ENCODE measurements at places on chromosomes 3 and 15.

- DNase-seq: no peak
Observed at GRCh38 chr15:46366360-46367007, 731.7 kb downstream of the SQOR start.

GRCh38 chr3:15682561-15683185, 81.1 kb downstream of the BTD start:
- no peak for DNase-seq

DNA sequence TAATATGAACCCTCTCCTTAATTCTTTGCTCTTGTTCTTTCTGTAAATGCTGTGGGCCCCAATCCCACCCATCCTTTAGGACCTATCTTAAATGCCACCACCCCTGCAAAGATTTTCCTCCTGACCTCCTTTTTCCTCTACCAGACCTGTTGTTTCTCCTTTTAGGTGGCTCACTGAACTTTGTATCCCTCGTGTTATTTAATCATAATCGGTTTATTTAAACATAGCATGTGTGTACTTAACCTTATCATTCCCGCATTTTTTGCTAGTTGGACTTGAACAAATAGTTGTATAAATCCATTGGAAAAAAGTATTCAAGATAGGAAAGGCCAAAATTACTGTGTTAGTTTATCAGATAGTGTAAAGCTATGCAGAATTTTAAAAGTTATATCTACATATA, 988 bp upstream of the NFKBIZ start:
- DNase-seq: no peak

DNA sequence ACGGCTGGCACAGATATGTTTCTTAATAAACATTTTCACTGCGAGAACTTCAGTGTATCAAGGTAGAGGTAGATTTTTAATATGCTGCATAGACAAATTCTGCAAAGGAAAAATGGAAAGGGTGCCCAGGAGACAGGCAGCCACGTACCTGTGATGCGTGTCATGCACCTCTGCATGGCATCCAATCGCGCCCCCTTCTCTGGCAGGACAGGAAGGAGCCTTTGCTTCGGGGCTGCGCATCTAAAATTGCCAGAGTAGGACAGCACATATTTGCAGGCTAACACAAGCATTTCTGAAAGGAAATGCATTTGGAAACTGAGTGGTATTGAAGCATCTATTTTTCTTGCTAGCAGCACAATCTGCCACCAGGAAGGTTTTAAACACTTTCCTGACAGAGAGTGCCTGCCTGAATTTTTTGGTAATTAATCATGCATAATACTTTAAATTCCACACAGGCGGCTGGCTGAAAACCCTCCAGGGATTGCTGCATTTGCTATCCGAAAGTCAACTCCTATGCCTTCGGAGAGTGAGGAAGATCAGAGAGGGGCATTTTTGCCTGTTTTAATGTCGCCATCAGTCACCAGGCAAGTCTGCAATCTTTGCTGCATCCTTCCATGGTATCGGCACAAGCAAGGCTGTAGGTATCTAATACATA, 165.1 kb upstream of the ATP10A start:
- DNase-seq: no peak

GRCh38 chr3:14801031-14801430, 17.7 kb upstream of the FGD5 start:
- no peak for DNase-seq

- DNase-seq: no peak
Observed at GRCh38 chr15:56786966-56787365, 53.7 kb upstream of the ZNF280D start.

DNA sequence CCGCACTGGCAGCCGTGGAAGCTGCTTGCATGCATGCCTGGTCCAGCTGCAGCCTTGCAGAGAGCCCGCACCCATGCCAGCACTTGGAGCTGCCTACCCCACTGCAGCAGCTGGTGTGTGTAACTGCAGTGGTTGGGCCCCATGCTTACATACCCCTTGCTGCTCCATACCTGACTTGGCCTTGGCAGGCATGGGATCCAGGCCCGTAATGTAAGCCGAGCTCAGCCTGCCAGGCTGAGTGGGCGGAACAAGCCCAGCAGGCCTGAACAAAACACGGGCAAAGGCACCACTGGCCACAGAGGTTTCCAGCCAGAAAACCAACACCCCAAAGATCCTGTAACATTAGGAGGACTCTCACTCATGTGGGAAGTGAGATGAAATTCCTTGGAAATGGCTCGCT, 48.3 kb downstream of the SLC6A20 start:
- no peak for DNase-seq

DNA sequence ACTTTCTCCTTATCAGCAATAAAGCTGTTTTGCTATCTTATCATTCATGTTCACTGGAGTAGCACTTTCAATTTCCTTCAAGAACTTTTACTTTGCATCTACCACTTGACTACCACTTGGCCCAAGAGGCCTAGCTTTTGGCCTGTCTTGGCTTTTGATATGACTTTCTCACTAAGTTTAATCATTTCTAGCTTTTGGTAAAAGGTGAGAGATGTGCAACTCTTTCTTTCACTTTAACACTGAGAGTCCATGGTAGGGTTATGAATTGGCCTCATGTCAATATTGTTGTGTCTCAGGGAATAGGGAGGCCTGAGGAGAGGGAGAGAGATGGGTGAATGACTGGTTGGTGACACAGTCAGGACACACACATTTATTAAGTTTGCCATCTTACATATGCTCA, 31.0 kb upstream of the FAM3D start:
- DNase-seq: no peak

- no peak for DNase-seq
Observed at GRCh38 chr15:81449836-81450474, 75.9 kb upstream of the TMC3 start.

GRCh38 chr3:42184651-42185443, 81.1 kb downstream of the CCK start:
- DNase-seq: no peak

- DNase-seq: no peak
Observed at GRCh38 chr3:25235031-25235430, 193.0 kb upstream of the RARB start.

DNA sequence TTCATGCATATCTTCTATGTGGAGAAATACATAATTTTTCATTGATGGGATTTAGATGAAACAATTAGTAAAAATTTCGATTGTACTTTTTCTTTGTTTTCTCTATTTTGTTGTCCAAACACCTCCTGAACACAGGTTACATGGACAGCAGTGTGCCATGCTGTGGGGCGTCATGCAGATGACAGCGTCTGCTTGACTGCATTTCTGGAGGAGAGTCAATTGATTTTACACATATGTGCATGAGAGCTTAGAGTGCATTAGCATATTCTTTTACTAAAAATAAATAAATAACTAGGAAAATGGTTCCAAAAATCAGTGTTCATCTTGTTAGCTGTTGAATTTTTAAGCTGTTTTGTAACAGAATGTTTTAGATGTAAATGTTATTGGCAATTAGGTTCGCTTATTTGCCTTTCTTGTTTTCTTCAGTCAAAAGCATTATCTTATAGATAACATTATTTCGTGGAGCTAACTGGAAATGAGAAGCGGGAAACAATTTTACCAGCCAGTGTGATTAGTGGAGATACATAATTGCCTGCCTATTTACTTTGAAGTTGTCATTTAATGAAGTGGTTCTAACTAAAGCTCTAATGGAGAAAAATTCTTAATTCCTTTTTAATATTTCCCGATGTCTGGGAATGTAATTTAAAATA, 82.7 kb upstream of the VGLL3 start:
- DNase-seq: no peak

- no peak for DNase-seq
Observed at GRCh38 chr3:13869761-13870343, 10.0 kb downstream of the WNT7A start.

GRCh38 chr3:3074551-3075257, 35.5 kb downstream of the IL5RA start:
- DNase-seq: no peak

DNA sequence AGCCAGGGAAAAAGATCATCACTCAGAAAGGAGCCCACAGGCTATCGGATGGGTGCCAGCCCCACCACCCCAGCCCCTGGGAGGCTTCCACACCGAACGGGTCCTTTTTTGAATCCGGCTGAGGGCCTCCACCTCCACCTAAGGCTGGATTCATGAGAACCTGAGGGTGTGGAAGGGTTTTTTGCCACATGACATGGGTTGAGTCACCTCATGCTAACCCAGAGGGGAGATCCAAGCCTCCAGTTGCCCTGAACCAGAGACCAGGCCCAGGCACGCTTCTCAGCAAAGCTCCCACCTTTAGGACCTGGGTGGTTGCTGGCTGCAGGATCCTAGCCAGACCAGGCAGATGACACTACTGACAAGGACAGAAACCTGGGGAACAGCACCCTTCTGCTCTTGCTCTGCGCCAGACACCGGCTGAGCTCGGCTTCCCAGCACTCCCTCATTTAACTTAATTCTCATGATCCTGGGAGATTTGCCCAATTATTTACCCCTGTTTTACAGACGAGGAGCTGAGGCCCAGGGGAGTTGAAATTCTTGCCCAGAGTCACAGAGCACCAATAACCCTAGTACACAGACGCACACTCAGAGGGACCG, 25.6 kb downstream of the DUSP7 start:
- no peak for DNase-seq

DNA sequence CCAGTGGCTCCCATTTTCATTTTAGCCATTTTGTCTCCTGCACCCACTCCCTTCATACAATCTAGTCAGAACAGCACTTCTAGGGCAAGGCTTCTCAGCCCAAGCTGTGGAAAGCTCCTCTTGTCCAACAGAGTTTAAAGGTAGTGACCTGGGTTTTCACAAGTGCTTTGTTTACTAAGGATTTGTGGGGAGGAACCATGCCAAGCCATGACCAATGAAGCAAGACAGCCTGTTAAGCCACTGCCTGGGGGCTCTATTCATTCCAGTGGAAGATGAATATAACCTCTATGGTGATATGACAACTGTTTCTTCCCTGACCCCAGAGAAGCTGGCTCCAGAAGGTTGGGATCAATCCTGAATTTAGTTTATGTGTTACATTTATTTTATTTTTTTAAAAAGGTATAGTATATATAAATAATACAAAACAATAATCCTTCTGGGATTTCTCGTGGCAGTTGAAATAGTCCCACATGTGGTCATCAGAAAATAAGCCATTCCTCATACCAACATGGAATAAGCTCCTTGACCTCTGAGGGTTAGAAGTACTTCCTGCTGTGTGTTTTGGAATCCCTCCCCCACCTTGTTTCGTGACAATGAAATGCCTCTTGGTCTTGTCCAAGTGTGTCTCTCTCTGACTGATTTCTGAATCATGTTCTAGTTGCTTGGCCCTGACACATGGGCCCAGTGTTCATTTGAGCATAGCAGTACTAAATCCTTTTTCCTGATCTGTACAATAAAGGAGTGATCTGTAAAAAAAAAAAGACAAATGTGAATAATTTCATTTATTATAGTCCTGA, 13.3 kb upstream of the THUMPD3 start:
- no peak for DNase-seq

DNA sequence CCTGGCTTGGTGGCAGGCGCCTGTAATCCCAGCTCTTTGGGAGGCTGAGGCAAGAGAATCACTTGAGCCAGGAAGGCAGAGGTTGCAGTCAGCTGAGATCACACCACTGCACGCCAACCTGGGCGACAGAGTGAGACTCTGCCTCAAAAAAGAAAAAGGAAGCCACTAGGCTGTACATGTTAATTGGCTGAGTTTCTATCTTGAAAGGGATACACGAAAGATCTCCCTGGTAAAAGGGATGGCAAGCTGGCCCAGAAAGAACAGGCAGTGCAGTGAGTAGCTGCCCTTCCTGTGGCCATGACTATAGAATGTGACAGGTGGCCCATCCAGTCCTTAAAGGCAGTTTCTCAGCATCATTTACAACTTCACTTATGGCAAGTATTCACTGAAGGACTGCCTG, 12.3 kb downstream of the LRIG1 start:
- no peak for DNase-seq

DNA sequence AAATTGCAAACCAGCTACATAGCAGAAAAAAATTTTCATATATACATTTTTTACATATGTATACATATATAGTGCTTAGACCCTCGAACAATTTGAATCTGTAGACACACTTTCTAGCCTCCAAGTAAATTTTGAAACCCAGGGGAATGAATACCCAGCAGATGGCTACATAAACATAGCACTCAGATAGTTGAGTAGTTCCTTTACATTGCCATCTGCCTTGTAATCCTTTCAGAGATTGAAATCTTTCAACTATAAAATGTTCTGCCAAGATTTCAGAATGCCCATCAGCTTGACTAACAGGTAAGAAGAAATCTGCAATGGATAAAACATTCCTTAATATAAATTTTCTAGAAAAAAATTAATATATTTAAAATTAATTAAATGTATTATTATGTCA, 1333.5 kb upstream of the CADM2 start:
- no peak for DNase-seq

DNA sequence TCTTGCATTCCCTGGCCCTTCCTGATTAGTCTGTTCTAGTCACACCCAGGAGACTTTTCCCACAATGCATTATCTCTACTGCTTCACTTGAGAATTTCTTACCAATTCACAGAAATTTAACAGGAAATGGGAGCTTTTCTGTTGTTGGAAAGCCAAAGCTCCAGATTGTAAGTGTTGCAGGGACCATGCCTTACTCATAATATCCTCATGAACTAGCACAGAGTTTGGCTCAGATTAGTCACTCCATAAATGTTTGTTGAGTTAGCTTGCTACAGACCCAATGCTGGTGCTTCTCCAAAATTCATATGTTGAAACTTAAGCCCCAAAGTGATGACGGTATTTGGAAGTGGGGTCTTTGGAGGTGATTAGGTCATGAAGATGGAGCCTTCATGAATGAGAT, 232.6 kb downstream of the GAP43 start:
- DNase-seq: no peak

GRCh38 chr3:34929036-34929435, 710.3 kb upstream of the ARPP21 start:
- DNase-seq: no peak

DNA sequence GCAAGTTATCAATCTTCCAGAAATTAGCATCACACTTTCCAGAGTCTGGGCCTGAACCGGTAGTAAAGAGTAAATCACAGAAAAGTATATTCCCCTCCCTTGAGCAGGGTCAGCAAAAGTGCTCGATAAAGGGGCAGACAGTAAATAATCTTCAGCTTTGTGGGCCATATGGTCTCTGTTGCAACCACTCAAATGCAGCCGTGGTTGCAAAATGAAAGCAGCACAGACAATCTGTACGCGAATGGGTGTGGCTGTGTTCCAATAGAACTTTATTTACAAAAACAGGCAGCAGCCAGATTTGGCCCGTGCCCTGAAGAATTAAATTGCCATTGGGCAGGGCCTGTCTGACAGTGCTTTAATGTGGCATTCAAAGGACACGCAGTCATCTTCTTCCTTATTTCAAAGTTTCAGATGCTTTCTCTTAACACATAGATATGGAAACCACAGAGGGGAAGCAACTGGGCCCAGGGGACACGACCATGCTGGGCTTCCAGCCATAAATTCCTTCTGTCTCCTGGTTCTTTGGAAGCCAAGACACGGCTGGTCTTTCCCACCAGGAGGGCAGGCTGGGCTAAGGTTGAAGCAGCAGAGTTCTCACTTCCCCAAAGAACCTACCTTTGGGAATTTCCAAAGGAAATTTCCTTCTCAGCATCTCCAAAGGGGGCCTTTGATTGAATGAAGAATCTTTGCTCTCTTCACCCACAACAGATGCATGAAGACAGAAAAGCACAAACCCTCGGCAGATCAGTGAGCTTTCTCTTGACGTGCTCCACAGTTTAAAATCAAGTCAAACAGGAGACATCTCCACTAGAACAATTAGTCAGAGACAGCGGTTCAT, 489.8 kb upstream of the PROK2 start:
- DNase-seq: no peak

- DNase-seq: no peak
Observed at GRCh38 chr3:35413483-35413882, 225.8 kb upstream of the ARPP21 start.

- DNase-seq: no peak
Observed at GRCh38 chr3:160747422-160747821, 8.6 kb upstream of the PPM1L start.

Data from activated B cell treated with CpG ODN at 0.5 μM for 24 hours (primary cell).